ENCODE measurements at places on chromosomes 12 and 14.

- no peak for DNase-seq
These were observed 26.9 kb downstream of the CMKLR1 start for GRCh38 chr12:108312073-108312659.

GRCh38 chr12:56004211-56004610, 7.1 kb downstream of the SUOX start:
- DNase-seq: no peak

DNA sequence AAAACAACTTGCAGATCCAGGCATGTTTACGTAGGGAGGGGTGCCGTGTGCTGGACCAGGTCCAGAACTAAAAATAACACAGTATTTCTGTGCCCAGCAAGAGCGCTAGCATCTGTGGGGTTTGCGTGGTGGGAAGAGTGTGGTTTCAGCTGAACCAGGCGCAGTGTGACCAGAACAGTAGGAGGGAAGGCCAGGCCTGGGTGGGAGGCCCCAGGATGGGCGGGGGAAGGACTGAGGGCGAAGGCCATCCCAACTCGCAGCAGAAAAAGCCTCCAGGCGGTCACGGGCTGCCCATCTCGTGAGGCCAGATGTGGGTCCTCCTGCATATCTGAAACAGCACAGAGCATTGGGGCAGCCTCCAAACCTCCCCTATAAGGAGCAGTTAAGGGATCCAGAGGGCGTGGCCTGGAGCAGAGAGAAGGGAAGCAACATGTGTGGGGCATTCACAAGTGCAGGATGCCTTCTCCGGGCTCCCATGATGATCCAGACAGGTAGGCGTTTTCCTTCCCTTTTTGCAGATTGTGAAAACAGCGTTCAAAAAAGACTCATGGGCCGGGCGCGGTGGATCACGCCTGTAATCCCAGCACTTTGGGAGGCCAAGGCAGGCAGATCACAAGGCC, 17.8 kb upstream of the CD9 start:
- no peak for DNase-seq

GRCh38 chr12:44021471-44021971, 185.6 kb downstream of the TMEM117 start:
- DNase-seq: no peak

DNA sequence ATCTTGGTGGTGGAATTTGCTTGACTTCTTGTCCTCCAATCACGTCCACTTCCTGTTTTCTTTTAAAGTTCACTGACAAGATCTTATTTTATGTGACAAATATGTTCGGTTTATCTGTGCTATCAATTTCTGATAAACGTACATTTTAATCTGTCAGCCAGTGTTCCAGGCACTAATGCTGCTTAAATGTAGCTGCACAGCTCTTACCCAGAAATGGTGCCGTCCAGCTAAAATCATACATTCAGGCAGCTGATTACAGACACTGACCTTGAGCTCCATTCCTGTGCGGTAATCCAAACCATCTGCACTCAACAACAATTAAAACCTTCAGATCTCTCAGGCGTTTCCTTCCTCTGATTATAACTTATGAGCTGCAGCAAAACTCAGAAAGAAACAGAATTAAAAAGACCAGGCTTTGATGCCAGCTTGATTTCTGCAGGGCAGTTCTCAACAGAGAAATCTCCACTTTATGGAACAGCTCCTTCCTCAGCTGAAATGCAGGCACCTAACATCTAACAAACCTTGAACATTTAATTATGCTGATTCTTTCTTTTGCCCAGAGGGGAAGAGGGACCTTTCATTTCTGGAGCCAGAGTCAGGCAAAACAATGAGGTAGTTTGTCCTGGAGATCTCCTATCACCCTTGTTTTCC, 26.4 kb upstream of the RASSF3 start:
- no peak for DNase-seq

All from effector memory CD4-positive, alpha-beta T cell (primary cell).